IMR-90 (cell line): ENCODE measurements at places on chromosomes 1 and 21. TPM values are rescaled to one million over a fixed set of nuclear protein-coding genes. Genes with fewer than 3 reads are reported as not detected.

LELP1 gene
- not detected in 2 replicates for total RNA-seq

CELA2B gene
- not detected in 2 replicates for total RNA-seq

HES3 gene
- not detected in 2 replicates for total RNA-seq

OLFML2B gene
- total RNA-seq, result 0.36 and 0.56 TPM in 2 replicates

DNAI4 gene
- total RNA-seq, result 1.6 and 1.7 TPM in 2 replicates

COL11A1 gene
- 5.2 and 10.0 TPM in 2 replicates for total RNA-seq

- no peak for DNase-seq
Observed at GRCh38 chr1:80673935-80674597, 1126.7 kb upstream of the ADGRL2 start.

DNA sequence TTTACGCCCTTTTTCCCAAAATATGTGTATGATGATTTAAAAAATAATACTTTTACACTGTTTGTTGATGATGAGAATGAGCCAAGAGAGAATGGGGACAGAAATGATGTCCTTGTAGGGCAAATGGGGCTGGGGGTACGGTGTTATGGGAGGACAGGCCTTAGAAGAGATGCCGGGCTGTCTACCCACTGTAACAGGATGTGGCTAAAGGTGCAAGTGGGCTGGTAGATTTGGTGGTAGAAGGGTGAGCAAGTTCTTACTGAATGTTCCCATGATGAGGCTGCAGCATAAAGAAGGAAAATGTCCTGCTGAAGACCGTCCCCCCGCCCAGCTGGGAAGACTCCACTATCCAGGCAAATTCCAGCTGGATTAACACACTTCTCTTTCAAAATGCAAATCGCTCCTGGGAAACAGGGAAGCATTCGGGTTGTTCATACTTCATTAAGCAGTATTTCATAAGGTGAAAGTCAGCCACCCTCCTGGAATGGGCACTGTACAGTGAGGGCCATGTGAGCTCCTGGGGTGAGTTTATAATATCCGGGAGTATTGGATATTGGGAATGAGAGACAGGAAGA lies 14.0 kb downstream of the GPA33 start:
- no peak for DNase-seq

GRCh38 chr1:206441336-206441967 lies 28.8 kb upstream of the IKBKE start:
- DNase-seq, result no peak

DNA sequence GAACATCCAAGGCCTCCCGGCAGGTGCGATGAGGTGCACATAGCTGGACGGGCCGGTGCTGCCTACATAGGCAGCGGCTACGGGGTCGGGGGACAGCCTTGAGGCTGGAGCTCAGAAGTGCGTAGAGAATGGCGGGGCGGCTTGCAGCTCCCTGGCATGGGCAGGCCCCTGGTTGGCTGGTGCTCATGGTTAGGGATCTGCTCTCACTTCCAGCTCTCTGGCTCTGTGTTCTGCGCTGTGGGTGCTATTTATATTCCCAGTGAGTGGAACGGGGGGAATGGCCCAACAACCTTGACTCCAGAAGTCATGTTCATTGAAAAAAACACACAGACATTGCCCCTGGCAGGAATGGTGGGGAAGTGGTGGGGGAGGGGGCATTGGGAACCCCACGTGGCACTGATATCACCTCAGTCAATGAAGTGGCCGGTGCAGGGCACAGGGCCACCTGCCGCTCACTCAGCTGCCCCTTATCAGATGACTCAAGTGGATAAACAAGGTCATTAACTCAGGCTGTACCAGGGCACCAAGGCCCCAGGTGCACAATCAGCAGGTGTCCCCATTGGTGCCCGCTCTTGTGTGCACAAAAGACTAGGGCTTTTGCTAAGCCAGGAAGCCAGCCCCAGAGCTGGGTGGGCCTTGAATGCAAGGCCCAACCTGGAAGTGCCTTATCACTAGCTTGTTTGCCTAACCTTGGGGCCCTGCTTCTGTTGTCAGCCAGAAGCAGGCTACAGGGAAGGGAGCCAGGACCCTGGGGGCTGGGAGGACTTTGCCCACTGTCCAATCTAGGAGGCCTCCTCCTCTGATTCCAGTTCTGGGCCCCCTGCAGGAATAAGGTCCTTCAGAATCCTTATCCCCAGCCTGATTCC lies at the start of gene NR0B2:
NR0B2 (minus strand) TSS at position 222 of the 866 bp plus-strand sequence; CDS start at position 187, 35 bp downstream.
- no peak for DNase-seq
